ENCODE measurements at places on chromosomes 2 and 18. TPM values are rescaled to one million over a fixed set of nuclear protein-coding genes. Genes with fewer than 3 reads are reported as not detected.

Gene GCKR
- not detected for total RNA-seq

DNA sequence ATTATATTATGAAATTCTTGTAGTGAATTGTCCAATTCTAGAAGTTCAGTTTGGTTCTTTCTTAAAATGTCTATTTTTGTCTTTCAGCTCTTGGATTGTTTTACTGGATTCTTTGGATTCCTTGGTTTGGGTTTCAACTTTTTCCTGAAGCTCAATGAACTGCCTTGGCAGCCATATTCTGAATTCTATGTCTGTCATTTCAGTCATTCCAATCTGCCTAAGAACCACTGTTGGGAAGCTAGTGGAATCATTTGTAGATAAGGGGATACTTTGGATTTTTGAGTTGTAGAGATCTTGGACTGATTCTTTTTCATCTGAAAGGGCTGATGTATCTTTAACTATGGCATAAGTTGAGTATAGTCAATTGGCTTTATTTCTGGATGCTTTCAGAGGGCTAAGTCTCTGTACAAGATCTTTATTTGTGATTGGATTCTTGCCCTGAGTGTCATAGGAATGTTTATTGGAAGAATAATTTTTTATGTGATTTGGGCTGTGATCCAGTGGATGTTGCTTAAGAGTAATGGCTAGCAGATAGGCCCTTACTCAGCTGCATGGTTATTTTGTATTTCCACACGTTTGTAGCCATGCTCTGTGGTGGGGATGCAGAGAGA lies 42.3 kb downstream of the SERPINB7 start:
- DNase-seq: no peak
- peaks cover 6% of the 10 kb centered on the region for H3K4me1 ChIP-seq
- peaks cover 4% of the 10 kb centered on the region for H3K36me3 ChIP-seq
- no peak overlapping the region for H3K27ac ChIP-seq
- peaks cover 10% of the 10 kb centered on the region for H3K27me3 ChIP-seq

Gene UNC80
- not detected for total RNA-seq

Gene RGPD8
- total RNA-seq: 6.8 TPM

DNA sequence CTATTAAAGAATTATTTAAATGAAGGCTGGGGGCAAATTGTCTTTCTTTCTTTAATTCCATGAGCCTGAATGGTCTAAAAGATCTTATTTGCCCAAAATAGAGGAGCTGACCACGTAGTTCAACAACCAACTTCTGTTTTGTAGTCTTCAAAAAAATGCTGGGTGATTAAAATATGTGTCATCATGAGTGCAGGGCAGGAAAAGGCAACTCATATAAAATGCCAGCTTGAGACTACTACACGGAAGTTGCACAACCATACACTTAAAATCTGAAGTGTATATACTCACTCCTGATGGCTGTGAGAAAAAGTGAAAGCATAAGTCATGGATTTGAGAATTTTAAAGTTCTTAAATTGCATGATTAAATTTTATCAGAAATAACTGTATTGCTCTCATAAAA lies 210.9 kb downstream of the DYM start:
- no peak for DNase-seq
- no peaks in the 10 kb centered on the region for H3K27me3 ChIP-seq
- peaks cover 33% of the 10 kb centered on the region for H3K4me1 ChIP-seq
- H3K36me3 ChIP-seq: peaks cover 9% of the 10 kb centered on the region
- H3K27ac ChIP-seq: peak overlapping the region; percentile 75

Gene CGREF1
- 13.5 TPM for total RNA-seq

Gene HRH4
- total RNA-seq: not detected

Gene TLX2
- not detected for total RNA-seq

Gene AP1S3
- 5.5 TPM for total RNA-seq

Gene IL37
- not detected for total RNA-seq

- H3K27ac ChIP-seq: no peak overlapping the region
- no peaks in the 10 kb centered on the region for H3K36me3 ChIP-seq
- DNase-seq: no peak
- H3K4me3 ChIP-seq: no peak overlapping the region
- peaks cover 9% of the 10 kb centered on the region for H3K4me1 ChIP-seq
These were observed 124.1 kb upstream of the CDH19 start for GRCh38 chr18:66727991-66728390.

Data from chondrocyte (in vitro differentiated cells).